DND-41 (cell line): ENCODE measurements at places on chromosomes 3 and 15.

DNA sequence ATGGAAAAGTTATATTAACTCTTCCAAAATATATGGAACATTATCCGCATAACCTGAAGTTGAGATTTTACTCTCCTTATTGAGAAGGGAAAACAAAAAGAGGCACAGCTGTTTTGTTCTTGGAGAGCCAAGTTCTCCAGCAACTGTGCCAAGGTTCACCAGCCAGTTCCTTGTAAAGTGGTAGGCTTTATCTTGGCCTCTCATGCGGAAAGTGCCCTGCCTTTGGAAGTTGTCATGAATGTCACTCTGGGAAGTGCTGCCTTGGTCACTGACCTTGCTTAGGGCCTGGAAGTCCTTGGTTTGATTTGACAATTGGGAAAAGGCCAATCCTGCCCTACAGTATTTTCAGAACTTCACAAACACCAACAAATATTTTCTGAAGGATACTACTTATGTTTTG, 44.2 kb upstream of the THRB start:
- H3K36me3 ChIP-seq: no peaks in the 10 kb centered on the region
- no peak overlapping the region for H3K27ac ChIP-seq
- no peaks in the 10 kb centered on the region for H3K4me1 ChIP-seq
- no peak for DNase-seq
- no peak overlapping the region for H3K4me3 ChIP-seq

GRCh38 chr15:45734260-45734711, 99.5 kb downstream of the SQOR start:
- H3K27ac ChIP-seq: no peak overlapping the region
- no peak overlapping the region for H3K4me3 ChIP-seq
- no peak for DNase-seq
- no peaks in the 10 kb centered on the region for H3K27me3 ChIP-seq

DNA sequence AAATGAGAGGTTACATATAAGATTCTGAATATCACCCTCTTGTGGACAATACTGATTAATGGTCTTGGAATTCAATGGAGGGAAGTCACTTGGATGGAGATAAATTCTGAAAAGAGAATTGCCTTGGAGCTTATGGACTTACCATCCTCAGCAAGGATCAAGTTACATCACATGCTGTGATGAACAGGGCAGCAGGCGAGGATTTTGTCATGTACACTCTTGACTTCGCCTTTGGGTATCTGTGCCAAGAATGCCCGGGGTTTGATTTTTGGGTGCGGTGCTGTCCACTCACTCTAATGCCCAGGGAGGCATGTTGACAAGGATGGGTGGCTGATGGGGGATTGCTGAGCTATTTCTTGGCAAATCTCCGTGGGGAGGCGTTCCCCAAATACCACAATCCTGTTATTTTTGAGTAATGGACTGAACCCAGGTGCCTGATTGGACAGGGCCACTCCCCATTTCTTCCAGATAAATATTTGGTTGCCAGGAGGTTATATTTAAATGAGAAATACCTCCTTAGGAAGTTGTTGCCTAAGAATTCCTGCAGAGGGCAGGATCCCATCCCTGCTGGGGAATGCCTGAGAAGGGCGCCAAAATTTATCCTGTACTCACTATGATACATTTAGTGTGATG, 96.3 kb downstream of the TPRG1 start:
- no peak overlapping the region for H3K4me3 ChIP-seq
- H3K36me3 ChIP-seq: no peaks in the 10 kb centered on the region
- DNase-seq: no peak
- no peak overlapping the region for H3K27ac ChIP-seq
- H3K4me1 ChIP-seq: no peaks in the 10 kb centered on the region
- peaks cover 17% of the 10 kb centered on the region for H3K27me3 ChIP-seq

- no peak for DNase-seq
- no peak overlapping the region for H3K27ac ChIP-seq
- H3K27me3 ChIP-seq: peaks cover 9% of the 10 kb centered on the region
- no peaks in the 10 kb centered on the region for H3K4me1 ChIP-seq
Observed at GRCh38 chr3:159800434-159801155, 188.0 kb upstream of the IL12A start.

DNA sequence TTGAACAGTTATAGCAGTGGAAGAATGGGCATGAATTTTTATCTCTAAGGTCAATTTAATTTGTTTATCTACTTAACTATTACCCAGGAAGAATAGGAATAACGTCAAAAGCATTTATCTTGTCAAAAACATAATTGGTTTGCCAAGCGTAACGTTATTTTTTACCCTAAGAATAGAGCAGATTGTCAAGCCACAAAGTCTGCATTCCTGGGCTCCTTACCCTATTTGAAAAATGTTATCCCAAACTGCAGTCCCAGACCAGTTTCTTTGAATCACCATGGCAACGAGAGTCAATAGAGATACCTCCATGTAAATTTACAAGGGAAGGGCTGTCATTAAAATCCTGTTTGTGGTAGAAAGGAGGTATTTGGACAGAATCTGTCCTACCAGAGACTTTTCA, 61.1 kb downstream of the CPNE4 start:
- no peak overlapping the region for H3K4me3 ChIP-seq
- H3K4me1 ChIP-seq: no peaks in the 10 kb centered on the region
- H3K36me3 ChIP-seq: no peaks in the 10 kb centered on the region

- DNase-seq: no peak
- no peaks in the 10 kb centered on the region for H3K27me3 ChIP-seq
- no peaks in the 10 kb centered on the region for H3K36me3 ChIP-seq
- no peak overlapping the region for H3K4me3 ChIP-seq
- no peak overlapping the region for H3K27ac ChIP-seq
Observed at GRCh38 chr15:77980098-77980497, 97.4 kb downstream of the TBC1D2B start.

- no peak overlapping the region for H3K27ac ChIP-seq
- H3K4me1 ChIP-seq: no peaks in the 10 kb centered on the region
- no peaks in the 10 kb centered on the region for H3K36me3 ChIP-seq
- no peaks in the 10 kb centered on the region for H3K27me3 ChIP-seq
- no peak for DNase-seq
- no peak overlapping the region for H3K4me3 ChIP-seq
Observed at GRCh38 chr3:7333125-7333524, 472.2 kb downstream of the GRM7 start.

- H3K4me1 ChIP-seq: no peaks in the 10 kb centered on the region
- no peaks in the 10 kb centered on the region for H3K27me3 ChIP-seq
- no peak for DNase-seq
- no peak overlapping the region for H3K27ac ChIP-seq
- no peaks in the 10 kb centered on the region for H3K36me3 ChIP-seq
Observed at GRCh38 chr15:81888748-81889484, 156.9 kb downstream of the MEX3B start.
